ENCODE measurements at places on chromosomes 6 and 20. TPM values are rescaled to one million over a fixed set of nuclear protein-coding genes. Genes with fewer than 3 reads are reported as not detected.

TRIM10 gene
- polyA plus RNA-seq: 0.47 TPM

BMP6 gene
- 7.6 TPM for polyA plus RNA-seq

BPI gene
- polyA plus RNA-seq: 0.13 TPM

NKX2-4 gene
- polyA plus RNA-seq: not detected

NKAIN4 gene
- polyA plus RNA-seq: 28.4 TPM

LRRC1 gene
- 29.0 TPM for polyA plus RNA-seq

RALGAPB gene
- polyA plus RNA-seq: 36.6 TPM

SERPINB6 gene
- 67.9 TPM for polyA plus RNA-seq

OXT gene
- not detected for polyA plus RNA-seq

SLPI gene
- polyA plus RNA-seq: 12.5 TPM

RWDD2A gene
- 7.6 TPM for polyA plus RNA-seq

RBM38 gene
- polyA plus RNA-seq: 26.7 TPM

NCOA6 gene
- 49.0 TPM for polyA plus RNA-seq

POPDC3 gene
- 0.32 TPM for polyA plus RNA-seq

ZFP57 gene
- polyA plus RNA-seq: 0.26 TPM
